CD4-positive, CD25-positive, alpha-beta regulatory T cell (primary cell): ENCODE measurements at places on chromosomes 13 and 19. TPM values are rescaled to one million over a fixed set of nuclear protein-coding genes. Genes with fewer than 3 reads are reported as not detected.

GRCh38 chr19:14375582-14376291, 5.5 kb upstream of the ADGRE5 start:
- no peaks in the 10 kb centered on the region for H3K36me3 ChIP-seq
- DNase-seq, result no peak
- peak overlapping the region; percentile 13 for H3K4me3 ChIP-seq
- H3K27ac ChIP-seq, result peak overlapping the region; percentile 99
- H3K4me1 ChIP-seq, result peaks cover 64% of the 10 kb centered on the region

DNA sequence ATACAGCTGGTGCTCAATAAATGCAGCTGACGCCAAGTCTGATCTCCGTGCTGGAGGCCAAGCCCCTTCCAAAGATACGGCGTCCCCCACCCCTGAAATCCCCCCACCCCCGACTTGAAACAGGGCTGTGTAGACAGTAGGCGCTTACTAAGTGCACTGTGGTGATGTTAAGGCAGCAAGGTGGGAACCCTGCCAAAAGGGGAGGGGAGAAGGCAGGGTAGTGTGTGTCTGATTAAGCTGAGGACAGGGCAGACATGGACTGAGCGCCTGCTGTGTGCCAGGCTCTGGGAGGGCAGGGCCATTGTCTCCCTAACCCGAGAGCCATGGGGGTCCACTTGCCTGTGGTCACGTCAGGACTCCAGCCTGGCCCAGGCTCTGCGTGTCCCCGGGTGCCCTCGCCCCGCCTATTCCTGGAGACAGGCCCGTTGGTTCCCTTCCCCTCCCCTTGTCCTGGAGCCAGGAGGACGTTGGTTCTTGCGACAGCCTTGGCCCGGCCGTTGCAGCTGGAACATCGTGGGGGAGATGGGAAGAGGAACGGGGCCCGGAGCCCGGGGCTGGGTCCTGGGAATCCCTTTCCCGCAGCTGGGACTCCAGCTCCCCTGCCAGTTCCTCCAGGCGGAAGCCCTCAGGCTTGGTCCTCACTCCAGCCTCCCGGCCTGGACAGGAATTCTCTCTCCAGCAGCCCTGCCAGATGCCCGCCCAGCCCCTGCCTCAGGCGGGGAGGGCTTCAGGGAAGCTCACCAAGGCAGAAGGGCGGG, 1.7 kb upstream of the ELANE start:
- no peak overlapping the region for H3K27ac ChIP-seq
- H3K4me1 ChIP-seq, result no peaks in the 10 kb centered on the region
- H3K36me3 ChIP-seq, result no peaks in the 10 kb centered on the region
- no peak for DNase-seq

DNA sequence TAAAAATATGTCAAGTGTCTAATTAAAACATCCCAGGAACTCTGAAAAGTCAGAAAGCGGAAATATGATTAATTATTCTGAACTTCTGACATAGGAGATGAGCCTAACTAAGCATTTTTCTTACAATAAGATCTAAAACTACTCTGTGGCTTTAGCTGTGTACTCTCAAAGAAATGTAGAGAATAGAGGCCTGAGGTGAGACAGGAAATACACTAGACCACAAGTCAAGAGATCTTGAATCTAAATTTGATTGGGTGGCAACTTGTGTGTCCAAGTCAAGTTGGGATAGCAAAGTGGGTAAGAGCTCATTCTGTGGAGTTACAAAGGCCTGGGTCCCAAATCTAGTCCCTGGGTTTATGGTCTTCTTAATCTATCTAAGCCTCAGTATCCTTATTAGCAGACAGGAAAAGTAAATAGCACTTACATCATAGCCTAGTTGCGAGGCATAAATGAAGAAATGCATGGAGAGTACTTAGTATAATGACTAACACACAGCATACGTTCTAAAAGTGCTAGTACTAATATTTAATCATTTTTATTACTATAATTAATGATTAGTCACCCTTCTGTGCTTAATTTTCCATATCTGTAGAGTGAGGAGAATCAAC, 9.4 kb upstream of the LRRC63 start:
- H3K4me3 ChIP-seq, result peak overlapping the region; percentile 28
- DNase-seq, result no peak
- H3K36me3 ChIP-seq, result no peaks in the 10 kb centered on the region
- peaks cover 22% of the 10 kb centered on the region for H3K4me1 ChIP-seq
- no peaks in the 10 kb centered on the region for H3K27me3 ChIP-seq

DNA sequence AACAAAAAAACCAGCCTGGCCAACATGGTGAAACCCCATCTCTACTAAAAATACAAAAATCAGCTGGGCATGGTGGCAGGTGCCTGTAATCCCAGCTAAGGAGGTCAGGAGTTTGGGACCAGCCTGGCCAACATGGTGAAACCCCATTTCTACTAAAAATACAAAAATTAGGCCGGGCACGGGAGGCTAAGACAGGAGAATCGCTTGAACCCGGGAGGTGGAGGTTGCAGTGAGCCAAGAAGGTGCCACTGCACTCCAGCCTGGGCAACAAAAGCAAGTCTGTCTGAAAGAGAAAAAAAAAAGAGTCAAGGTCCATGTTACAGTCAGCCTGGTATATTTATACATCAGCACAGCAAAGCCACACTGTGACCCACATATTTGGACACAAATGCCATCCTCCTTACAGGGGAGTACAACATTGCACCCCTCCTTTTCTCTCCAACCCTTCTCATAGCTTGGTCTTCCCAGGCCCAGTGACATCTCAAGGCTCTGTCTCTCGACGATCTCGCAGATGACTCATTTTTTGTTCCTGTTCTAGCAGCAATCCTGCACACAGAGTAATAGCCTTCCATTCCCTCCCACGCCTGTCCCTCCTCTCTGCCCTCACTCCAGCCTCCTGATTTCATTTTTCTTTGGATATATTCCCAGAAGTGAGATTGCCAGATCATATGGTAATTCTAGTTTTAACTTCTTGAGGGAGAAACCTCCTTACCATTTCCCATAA, 21.0 kb upstream of the DPP9 start:
- no peaks in the 10 kb centered on the region for H3K27me3 ChIP-seq
- no peaks in the 10 kb centered on the region for H3K4me1 ChIP-seq
- DNase-seq, result no peak
- no peak overlapping the region for H3K4me3 ChIP-seq

DNA sequence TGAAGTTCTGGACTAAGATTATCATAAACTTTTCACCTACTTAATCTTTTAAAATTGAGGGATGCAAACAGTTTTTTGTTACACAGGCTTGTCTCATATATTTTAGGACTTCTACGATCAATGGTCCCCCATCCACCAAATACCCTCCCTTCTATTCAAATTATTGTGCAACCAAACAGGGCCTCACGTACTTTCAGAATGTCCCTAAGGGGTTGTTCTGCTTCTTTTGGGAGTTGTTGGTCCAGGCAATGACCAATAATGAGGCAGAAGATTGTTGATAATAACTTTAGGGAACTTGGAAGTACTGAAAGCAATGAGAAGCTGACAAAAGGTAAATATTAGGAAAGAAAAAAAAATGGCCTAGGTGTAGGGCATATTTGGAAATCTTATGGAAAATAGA, 2.9 kb downstream of the DNAJC15 start:
- H3K27ac ChIP-seq, result no peak overlapping the region
- H3K27me3 ChIP-seq, result no peaks in the 10 kb centered on the region
- H3K4me1 ChIP-seq, result peaks cover 36% of the 10 kb centered on the region
- peaks cover 6% of the 10 kb centered on the region for H3K36me3 ChIP-seq
- no peak overlapping the region for H3K4me3 ChIP-seq
- DNase-seq, result no peak

- H3K36me3 ChIP-seq, result no peaks in the 10 kb centered on the region
- H3K4me3 ChIP-seq, result no peak overlapping the region
- no peak overlapping the region for H3K27ac ChIP-seq
- no peak for DNase-seq
- H3K4me1 ChIP-seq, result no peaks in the 10 kb centered on the region
Measured at GRCh38 chr13:98072476-98072875, 70.4 kb upstream of the FARP1 start.

DNA sequence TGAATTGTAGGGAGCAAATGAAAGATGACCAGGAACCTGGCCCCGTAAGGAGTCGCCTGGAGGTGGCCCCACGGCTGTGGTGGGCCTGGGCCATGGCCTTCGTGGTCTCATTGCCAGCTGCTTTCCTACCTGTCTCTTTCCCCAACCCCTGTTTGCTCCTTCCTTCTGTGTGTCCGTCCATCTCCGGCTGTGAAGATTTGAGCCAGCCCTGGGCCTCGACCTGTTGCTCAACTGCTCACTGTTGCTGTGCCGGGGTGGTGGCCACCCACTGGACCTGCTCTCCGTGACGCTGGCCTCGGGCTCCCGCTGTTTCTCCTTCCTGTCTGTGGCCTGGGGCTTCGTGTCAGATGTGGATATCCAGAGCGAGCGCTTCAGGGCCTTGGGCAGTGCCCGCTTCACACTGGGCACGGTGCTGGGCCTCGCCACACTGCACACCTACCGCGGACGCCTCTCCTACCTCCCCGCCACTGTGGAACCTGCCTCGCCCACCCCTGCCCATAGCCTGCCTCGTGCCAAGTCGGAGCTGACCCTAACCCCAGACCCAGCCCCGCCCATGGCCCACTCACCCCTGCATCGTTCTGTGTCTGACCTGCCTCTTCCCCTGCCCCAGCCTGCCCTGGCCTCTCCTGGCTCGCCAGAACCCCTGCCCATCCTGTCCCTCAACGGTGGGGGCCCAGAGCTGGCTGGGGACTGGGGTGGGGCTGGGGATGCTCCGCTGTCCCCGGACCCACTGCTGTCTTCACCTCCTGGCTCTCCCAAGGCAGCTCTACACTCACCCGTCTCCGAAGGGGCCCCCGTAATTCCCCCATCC, 8.5 kb downstream of the DBP start:
- peaks cover 25% of the 10 kb centered on the region for H3K4me1 ChIP-seq
- H3K27ac ChIP-seq, result no peak overlapping the region
- H3K27me3 ChIP-seq, result no peaks in the 10 kb centered on the region
- no peak for DNase-seq
- H3K4me3 ChIP-seq, result no peak overlapping the region
- peaks cover 38% of the 10 kb centered on the region for H3K36me3 ChIP-seq

- peak overlapping the region; percentile 98 for H3K4me3 ChIP-seq
- H3K4me1 ChIP-seq, result peaks cover 13% of the 10 kb centered on the region
- no peak for DNase-seq
- H3K27ac ChIP-seq, result peak overlapping the region; percentile 57
- peaks cover 6% of the 10 kb centered on the region for H3K27me3 ChIP-seq
Measured at GRCh38 chr13:33817513-33817900, 442 bp upstream of the RFC3 start.

DNA sequence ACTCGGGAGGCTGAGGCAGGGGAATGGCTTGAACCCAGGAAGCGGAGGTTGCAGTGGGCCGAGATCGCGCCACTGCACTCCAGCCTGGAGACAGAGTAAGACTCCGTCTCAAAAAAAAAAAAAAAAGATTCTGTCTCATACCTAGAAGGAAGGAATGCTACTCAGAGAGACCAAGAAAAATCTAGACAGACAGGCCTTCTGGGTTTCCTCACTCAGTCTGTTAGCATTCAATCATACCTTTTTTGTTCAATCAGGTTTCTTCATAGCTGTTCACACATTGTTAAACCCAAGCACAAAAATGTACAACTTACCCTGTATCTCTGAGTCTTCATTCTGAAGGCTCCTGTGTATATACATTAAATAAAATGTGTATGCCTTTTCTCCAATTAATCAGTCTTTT, 40.5 kb downstream of the ZNF823 start:
- H3K4me3 ChIP-seq, result no peak overlapping the region
- H3K36me3 ChIP-seq, result no peaks in the 10 kb centered on the region
- peaks cover 3% of the 10 kb centered on the region for H3K27me3 ChIP-seq
- no peak for DNase-seq
- H3K4me1 ChIP-seq, result peaks cover 8% of the 10 kb centered on the region
- no peak overlapping the region for H3K27ac ChIP-seq

GRCh38 chr13:26412263-26412662, 145.2 kb upstream of the WASF3 start:
- H3K27me3 ChIP-seq, result no peaks in the 10 kb centered on the region
- no peak for DNase-seq
- H3K36me3 ChIP-seq, result no peaks in the 10 kb centered on the region
- H3K4me3 ChIP-seq, result no peak overlapping the region

GRCh38 chr19:48676887-48677286, 4.1 kb upstream of the NTN5 start:
- no peaks in the 10 kb centered on the region for H3K36me3 ChIP-seq
- no peak overlapping the region for H3K27ac ChIP-seq
- DNase-seq, result no peak
- H3K4me3 ChIP-seq, result no peak overlapping the region

- no peak overlapping the region for H3K4me3 ChIP-seq
- no peaks in the 10 kb centered on the region for H3K4me1 ChIP-seq
- H3K27ac ChIP-seq, result no peak overlapping the region
Measured at GRCh38 chr19:19498255-19498991, 16.9 kb downstream of the TSSK6 start.

DNA sequence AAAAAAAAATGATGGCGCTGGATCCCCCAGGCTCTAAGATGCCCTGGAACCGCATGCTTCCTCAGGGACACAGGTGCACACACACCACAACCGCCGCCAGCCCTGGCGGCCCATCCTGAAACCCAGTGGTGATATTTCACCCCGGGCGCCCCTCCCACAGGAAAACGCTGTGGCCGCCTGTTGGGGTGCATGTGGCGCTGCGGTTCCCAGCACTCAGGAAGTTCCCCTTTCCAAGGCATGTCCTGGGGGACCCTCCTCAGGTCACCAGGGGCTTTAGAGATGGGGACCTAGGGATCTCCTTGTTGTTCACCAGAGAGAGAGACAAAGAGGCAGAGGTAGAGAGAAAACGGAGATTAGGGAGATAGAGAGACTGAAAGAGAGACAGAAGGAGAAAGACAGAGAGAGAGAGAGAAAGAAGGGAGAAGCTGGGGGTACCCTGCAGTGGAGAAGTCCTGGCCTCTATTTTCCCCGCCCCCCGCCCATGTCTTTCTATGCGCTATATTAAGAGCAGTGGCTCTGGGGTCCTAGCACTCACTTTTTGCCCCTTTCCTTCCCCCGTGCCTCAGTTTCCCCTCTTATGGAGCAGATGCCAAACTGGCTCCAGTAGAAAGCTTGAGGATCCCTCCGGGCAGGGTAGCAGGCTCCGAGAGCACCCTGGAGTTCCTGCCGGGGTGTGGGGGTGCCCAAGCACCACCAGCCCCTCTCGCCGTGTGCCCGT, 2.3 kb downstream of the ADGRE2 start:
- DNase-seq, result no peak
- H3K27me3 ChIP-seq, result no peaks in the 10 kb centered on the region
- peaks cover 11% of the 10 kb centered on the region for H3K4me1 ChIP-seq
- H3K27ac ChIP-seq, result no peak overlapping the region
- no peak overlapping the region for H3K4me3 ChIP-seq

GRCh38 chr13:111491659-111492058, 171.2 kb downstream of the TEX29 start:
- no peaks in the 10 kb centered on the region for H3K27me3 ChIP-seq
- H3K4me1 ChIP-seq, result no peaks in the 10 kb centered on the region
- no peak overlapping the region for H3K27ac ChIP-seq
- H3K36me3 ChIP-seq, result no peaks in the 10 kb centered on the region
- no peak overlapping the region for H3K4me3 ChIP-seq

- no peak overlapping the region for H3K27ac ChIP-seq
- no peaks in the 10 kb centered on the region for H3K4me1 ChIP-seq
- no peak for DNase-seq
- H3K36me3 ChIP-seq, result peaks cover 62% of the 10 kb centered on the region
Measured at GRCh38 chr19:46378268-46378667, 31.4 kb downstream of the PPP5C start.

Gene MBD3L2
- total RNA-seq, result not detected

Gene GRAMD1A
- total RNA-seq, result 179 TPM

Gene TMEM238
- 15.9 TPM for total RNA-seq

Gene PRTN3
- total RNA-seq, result not detected

Gene FGF22
- 0.81 TPM for total RNA-seq

Gene ANKRD24
- total RNA-seq, result 1.5 TPM

Gene SLITRK6
- total RNA-seq, result not detected

Gene IL17D
- total RNA-seq, result not detected

Gene EDNRB
- not detected for total RNA-seq

Gene CBARP
- 0.12 TPM for total RNA-seq
